ENCODE measurements at places on chromosomes 4 and X.

- DNase-seq = no peak
Measured at GRCh38 chr4:48223633-48224295, 45.9 kb downstream of the TEC start.

DNA sequence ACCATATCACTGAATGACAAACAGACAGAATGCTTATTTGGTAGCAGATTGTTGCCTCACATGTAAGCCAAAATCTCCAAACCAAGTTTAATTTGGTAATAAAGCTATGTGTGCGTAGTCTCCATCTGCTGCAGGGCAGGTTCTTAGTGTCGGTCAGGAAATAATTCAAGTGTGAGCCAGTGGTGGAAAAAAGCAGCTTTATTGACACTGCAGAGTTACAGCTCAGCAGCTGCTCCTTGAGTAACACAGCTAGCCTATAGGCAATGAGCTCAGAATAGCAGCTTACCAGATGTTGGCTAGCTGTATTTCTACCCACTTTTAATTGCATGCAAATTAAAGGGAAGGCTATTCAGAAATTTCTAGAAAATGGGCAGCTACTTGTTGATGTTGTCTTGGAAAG lies 757.8 kb upstream of the HS3ST1 start:
- no peak for DNase-seq

GRCh38 chr4:145735347-145735675 lies 55.4 kb downstream of the C4orf51 start:
- DNase-seq = no peak

- DNase-seq = no peak
Measured at GRCh38 chr4:55079451-55080173, 45.8 kb downstream of the KDR start.

GRCh38 chrX:150763810-150764209 lies 70.6 kb downstream of the MTMR1 start:
- no peak for DNase-seq

GRCh38 chrX:63581398-63581797 lies 203.6 kb downstream of the ARHGEF9 start:
- no peak for DNase-seq

DNA sequence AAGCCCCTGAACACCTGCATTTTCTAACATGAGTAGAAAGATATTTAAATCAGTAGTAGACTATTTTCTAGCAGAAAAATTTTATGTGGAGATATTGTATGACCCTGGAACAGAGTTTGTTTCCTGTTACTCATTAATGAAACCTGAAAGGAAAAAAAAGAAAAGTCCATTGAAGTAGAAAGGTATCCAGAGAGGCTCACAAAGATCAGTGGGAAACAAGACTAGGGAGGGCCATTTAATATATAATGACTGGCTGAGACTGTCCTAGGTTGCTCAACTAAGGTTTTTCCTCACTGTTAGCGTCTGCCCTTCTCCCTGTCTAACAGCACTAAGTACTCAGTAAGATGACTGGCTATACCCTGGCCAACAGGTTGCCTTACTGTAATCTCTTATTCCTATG lies 788.6 kb downstream of the GLUD2 start:
- no peak for DNase-seq

DNA sequence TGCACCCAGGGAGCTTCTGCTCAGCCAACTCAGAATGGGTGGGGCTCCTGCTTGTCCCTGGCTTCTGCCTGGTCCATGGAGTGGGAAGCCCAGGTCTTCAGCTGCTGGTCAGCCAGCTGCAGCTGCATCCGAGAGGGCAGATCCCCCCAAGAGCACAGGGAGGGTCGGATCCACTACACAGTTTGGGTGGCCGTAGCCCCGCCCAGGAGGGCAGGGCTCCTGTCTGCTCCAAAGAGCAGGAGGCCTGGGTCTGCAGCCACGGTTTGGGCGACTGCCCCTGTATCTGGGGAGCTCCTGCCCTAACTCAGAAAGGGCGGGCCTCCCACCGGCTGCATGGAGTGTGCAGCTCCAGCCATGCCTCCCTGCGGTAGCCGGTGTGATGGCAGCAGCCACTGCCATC lies 169.1 kb downstream of the TEX13A start:
- DNase-seq = no peak

- DNase-seq = no peak
Measured at GRCh38 chr4:5511791-5512190, 196.6 kb downstream of the EVC2 start.

DNA sequence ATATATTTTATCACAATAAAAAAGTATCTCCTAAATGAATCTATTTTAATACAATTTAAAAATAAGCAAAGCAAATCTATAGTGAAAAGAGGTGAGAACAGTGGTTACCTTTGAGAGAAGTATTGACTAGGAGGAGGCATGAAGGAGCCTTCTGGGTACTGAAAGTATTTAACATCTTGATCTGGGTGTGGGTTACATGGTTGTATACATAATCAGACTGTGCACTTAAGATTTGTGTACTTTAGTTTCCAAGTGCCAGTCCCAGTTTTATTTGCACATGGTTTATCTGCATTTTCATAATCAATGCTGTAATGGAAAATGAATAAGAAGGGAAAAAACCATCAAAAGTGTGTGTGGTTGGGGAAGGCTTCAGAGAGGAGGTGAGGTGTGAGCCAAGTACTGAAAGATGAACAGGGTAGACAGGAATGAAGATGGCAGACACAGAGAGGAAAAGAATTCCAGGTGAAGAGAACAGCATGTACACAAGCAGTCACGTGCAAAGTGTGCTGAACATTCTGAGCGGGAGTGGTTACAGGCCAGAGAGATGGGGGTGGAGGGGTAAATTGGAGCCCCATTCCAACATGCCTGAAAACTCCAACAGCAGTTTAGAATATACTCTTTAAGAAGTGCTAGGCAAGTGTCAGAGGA lies 14.6 kb downstream of the MAP7D2 start:
- DNase-seq = no peak

DNA sequence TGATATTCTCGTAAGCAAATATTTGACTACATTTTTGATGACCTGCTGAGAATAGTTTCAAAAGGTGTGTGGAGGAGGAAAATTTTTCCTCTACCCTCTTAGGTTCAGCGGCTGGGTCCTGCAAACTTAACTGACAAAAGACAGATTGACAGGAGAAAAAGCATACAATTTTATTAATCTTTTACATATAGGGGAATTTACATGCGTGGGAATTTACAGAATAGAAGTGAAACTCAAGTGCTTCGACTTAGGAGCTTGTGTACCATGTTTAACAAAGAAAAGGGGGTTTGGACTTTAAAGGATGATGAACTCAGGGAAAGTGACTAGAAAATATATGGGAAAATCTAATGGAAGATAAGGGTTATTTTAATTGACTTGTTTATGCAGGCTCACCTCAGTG lies 2.5 kb downstream of the HERC6 start:
- DNase-seq = no peak

All from NCI-H1417 treated with DMSO at 0.1 percent for 48 hours (cell line).